ENCODE measurements at places on chromosomes 1 and 21.
A peak's percentile ranks its signal among the peaks of the same experiment; 100 is the strongest.

DNA sequence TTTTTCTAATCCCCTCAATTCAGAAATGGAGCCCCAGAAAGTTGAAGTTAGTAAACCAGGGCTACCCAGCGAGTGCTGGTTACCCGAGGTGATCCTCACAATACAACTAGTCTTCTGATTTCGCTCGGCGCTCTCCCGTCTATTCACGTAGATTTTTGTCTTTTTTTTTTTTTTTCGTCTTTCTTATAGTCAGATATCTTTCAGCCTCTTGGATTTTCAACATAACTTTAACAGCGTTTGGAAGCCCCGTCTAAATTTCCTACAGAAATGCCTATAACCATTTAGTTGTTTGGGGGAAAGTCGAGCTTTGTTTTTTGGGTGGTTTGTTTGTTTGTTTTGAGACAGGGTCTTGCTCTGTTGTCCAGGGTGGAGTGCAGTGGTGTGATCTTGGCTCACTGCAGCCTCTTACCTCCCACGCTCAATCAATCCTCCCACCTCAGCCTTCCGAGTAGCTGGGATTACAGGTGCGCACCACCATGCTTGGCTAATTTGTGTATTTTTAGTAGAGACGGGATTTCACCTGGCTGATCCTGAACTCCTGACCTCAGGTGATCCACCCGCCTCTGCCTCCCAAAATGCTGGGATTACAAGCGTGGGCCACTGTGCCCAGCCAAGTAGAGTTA lies 818 bp upstream of the TMEM50B start:
- DNase-seq = no peak

- no peak for DNase-seq
Observed at GRCh38 chr1:159943908-159944622, 1.3 kb downstream of the IGSF9 start.

- no peak for DNase-seq
Observed at GRCh38 chr1:229137271-229137670, 133.6 kb upstream of the RAB4A start.

DNA sequence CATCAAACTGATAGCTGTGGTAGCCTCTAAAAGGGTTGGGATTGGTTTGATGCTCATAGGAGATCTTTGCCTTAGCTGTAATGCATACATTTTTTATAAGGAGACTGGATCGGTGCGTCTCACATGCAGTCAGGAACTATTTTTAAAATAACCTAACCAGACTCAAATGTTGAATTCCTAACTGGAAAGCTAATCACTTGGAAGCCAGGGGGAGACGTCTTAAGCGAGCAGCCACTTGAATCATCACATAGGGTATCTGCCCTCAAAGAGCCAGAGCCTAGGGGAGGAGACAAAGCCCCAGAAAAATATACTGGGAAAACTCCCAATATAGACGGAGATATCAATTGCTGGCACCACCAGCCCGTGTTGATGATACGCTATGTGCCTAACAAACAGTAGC lies 61.7 kb upstream of the PUM1 start:
- DNase-seq = peak; percentile 79

GRCh38 chr1:185920602-185921001 lies 186.4 kb downstream of the HMCN1 start:
- no peak for DNase-seq

- no peak for DNase-seq
Observed at GRCh38 chr1:5001466-5001865, 347.1 kb downstream of the AJAP1 start.
